Suppressor macrophage treated with lipopolysaccharide for 1 hour (primary cell): ENCODE measurements at places on chromosomes 7 and 10.

DNA sequence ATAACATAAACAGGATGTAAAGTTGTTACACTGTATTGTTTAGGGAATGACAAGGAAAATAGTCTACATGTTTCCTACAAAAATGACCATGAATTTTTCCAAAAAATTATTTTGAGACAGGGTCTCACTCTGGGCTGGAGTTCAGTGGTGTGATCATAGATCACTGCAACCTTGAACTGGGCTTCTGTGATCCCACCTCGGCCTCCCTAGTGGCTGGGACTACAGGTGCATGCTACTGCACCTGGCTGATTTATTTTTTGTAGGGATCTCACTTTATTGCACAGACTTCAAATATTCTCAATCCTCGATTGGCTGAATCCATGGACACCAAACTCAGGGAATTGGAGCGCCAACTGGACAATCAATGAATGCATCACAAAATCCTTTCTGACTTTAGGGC lies 6.6 kb downstream of the CHCHD2 start:
- DNase-seq = no peak

DNA sequence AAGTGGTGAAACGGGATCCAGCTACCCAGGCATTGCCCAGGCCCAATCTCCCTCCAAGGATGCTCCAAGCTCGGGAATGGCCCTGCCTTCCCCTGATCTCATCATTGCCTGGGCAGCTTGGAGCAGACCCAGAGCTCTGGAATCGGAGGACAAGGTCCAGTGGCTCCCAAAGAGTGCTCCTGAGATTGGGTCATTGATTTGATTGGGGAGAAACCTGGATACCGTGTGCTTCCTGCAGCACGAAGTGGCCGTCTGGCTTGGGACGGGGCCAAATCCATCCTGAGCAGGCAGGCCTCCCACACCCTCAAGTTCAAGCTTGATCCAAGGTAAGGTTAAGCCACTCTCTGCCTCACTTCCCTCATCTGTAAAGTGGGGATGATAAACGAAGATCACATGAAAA lies 69.9 kb downstream of the OAT start:
- DNase-seq = no peak

- peak; percentile 51 for DNase-seq
Measured at GRCh38 chr10:119667562-119668328, 16.6 kb downstream of the BAG3 start.

GRCh38 chr10:64312876-64313275 lies 791.7 kb downstream of the REEP3 start:
- DNase-seq = no peak

- no peak for DNase-seq
Measured at GRCh38 chr10:127142136-127142535, 54.3 kb downstream of the INSYN2A start.

DNA sequence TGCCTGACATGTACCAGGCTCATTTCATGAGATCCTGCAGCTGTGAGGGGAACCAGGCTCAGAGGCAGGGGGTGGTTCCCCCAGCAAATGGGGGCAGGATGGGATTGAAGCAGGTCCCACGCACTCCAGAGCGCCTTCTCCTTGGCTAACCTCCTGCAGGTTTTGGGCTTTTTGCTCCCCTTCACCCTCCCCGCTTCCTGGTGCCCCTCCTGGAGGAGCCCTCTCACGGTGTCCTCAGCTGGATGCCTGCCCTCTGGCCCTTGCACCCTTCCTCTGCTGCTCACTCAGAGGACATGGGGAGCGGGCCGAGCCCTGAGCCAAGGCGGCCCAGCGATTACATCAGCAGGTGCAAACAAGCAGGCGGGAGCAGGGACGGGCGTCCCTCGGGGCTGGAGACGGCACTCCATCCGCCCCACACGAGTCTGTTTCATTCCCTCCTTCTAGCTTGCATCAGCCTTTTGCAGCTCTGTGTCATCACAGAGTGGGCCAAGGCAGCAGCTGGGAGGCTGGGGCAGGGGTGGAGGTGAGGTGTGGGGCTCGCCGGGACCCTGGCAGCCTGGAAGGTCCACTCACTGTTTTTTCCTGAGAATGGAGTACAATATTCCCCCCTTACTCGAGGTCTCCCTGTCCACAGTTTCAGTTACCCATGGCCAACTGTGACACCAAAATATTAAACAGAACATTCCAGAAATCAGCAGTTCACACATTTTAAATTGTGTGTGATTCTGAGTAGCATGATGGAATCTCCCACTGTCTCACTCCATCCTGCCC lies 52.7 kb upstream of the SLC29A3 start:
- no peak for DNase-seq

- no peak for DNase-seq
Measured at GRCh38 chr10:126909147-126909546, 3.9 kb downstream of the DOCK1 start.

GRCh38 chr7:158102897-158103296 lies 484.7 kb downstream of the PTPRN2 start:
- no peak for DNase-seq

GRCh38 chr10:26697922-26698608 lies 564 bp downstream of the PDSS1 start:
- peak; percentile 20 for DNase-seq

GRCh38 chr10:17101910-17102266 lies 27.7 kb downstream of the CUBN start:
- no peak for DNase-seq

DNA sequence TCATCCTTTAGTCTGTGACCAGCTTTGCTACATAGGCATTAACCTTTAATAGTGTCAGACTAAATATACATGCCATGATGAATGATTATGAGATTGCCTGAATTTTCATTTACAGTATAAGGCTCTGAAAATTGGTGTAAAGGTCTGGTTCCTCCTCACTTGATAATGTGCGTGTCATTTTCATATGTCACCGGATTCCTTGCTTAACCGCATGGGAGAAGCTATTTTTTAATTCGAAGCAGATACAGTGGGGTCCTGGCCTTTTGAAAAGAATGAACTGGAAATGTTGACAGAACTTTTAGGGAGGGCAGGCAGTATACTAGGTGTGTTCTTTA lies 192.4 kb upstream of the SH2B2 start:
- DNase-seq = no peak

GRCh38 chr10:116712519-116712918 lies 29.8 kb downstream of the HSPA12A start:
- no peak for DNase-seq

DNA sequence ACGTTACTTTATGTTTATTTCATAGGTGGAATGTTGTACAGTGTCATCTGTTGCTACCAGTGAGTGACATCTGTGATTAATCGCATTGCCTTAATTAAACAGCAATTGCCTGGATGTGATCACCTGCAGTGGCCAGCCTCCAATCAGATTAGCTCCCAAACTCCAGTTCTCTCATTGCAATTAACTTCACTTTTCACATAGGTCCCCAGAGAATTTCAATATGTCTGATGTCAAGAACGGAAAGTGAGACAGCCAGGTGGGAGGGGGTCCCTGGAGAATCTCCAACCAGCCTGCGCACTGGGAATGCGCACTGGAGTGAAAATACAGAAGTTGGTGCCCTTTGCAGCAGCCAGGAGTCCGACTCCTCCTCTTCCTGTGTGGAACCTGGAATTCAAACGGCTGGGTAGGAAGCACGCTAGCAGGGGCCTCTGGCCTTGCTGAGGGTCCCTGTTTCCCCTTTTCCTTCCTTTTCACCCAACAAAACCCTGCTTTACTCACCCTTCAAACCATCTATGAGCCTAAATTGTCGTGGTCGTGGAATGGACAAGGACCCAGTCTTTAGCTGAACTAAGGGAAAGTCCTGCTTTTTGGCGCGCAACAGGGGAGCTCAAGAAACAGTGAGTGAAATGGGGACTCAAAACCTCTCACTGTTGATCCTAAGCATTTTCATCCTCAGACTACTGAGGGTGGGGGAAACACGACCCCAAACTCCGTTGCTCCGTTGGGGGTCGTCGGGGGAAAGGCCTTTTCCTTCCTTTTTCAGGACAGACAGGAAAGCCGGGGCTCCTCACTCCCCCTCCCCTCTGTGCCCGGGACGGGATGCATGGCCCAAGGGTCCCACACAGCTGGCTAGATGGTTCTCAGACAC lies 1355.5 kb upstream of the LRRTM3 start:
- DNase-seq = peak; percentile 28

GRCh38 chr7:88204525-88205110 lies 15.2 kb downstream of the SRI start:
- no peak for DNase-seq

GRCh38 chr10:58568428-58568935 lies 55.8 kb downstream of the BICC1 start:
- DNase-seq = no peak

GRCh38 chr7:39811161-39811614 lies 138.9 kb upstream of the CDK13 start:
- no peak for DNase-seq

DNA sequence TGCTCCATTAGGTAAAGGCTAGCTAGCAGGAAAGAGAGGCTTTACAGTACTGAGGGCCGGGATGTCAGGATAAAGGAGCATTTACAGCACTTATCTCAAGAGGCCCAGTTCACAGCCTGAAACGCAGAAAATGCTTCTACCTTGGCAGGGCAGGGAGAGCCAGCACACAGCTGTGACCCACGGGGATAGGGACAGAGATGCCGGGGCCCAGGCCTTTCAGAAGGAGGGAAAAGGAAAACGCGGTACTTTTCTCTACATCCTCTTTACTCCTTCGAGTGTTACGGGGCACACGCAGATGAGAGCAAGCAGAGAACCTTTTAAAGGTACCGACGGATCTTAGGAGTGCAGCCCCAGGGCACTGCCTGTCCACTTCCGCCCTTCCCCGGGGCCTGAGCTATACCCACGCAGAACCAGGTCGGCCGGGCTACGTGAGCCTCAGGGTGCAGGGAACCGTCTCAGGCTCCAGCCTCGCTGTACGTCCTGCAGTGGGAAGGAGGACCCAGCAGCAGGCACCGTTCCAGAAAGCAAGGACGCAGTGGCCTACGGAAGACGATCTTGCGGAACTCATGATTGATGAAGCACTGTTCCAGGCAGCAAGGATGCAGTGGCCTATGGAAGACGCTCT lies 232.3 kb downstream of the ELFN1 start:
- DNase-seq = no peak

DNA sequence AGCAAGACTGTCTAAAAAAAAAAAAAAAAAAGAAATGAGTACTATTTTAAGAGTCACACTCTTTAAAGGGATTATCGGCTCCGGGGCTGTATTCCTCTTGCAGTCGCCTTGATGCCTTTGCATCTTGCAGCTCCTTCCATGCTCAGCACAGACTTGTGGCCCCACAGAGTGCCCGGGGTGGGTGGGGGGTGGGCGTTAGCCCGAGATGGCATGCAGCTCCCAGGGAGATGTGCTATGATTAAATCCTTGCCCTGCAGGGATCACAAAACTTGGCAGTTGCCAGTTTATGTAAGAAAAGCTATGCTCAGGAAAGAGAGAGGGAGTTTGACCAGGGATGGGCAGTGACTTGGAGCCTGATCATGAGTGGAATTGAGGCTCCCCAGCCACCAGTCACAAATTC lies 81.9 kb downstream of the CCDC3 start:
- DNase-seq = no peak

GRCh38 chr7:23016345-23017253 lies 2.7 kb upstream of the HYCC1 start:
- DNase-seq = no peak

DNA sequence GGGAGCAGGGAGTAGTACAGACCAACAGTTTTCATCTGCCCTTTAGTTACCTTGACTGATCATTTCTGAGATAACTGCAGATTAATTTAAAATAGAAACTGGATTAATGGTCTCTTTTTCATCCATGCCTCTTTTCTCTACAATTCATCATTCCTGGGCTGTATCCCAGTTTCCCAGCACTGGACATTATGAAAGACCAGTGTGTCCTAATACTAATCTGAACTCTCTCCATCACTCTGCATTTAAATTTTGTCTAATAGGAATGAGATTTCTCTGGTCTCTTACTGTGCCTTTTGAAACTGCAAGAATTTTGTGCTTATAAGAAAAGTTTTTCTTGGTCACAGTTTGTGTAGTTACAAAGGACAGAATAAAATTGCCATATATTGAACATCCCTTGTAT lies 12.7 kb downstream of the PLEKHA8 start:
- DNase-seq = no peak

GRCh38 chr7:157905651-157906461 lies 569.1 kb downstream of the DNAJB6 start:
- no peak for DNase-seq

GRCh38 chr10:34764472-34764946 lies 50.6 kb downstream of the PARD3 start:
- DNase-seq = no peak

- peak; percentile 91 for DNase-seq
Measured at GRCh38 chr7:30134611-30135300, at the start of gene MTURN. Gene MTURN, plus strand, starts transcription at chr7:30134986. Its CDS starts 151 bp downstream, at chr7:30135137.

GRCh38 chr7:31370609-31371008 lies 30.1 kb upstream of the NEUROD6 start:
- DNase-seq = no peak

DNA sequence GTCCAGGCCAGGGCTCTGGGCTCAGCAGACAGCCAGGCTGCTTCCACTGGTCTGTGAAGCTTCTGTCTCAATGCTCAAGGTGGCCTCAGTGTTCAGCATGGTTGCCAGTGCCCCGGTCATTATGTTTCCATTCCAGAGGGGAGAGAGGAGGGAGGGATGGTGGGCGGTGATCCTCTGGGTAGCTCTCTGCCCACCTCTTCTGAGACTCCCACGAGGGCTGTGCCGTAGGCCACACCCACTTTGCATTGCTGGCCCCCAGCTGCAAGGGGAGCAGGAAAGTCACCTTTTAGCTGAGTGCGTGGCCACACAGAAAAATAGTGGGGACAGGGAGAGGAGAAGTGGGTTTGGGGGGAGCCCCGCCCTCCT lies 42.5 kb downstream of the FOXK1 start:
- DNase-seq = peak; percentile 19

GRCh38 chr7:100087055-100087750 lies 1.6 kb upstream of the COPS6 start:
- DNase-seq = no peak

- DNase-seq = no peak
Measured at GRCh38 chr10:33265621-33266020, 68.8 kb downstream of the NRP1 start.

- no peak for DNase-seq
Measured at GRCh38 chr10:77371848-77372799, 265.5 kb downstream of the KCNMA1 start.

DNA sequence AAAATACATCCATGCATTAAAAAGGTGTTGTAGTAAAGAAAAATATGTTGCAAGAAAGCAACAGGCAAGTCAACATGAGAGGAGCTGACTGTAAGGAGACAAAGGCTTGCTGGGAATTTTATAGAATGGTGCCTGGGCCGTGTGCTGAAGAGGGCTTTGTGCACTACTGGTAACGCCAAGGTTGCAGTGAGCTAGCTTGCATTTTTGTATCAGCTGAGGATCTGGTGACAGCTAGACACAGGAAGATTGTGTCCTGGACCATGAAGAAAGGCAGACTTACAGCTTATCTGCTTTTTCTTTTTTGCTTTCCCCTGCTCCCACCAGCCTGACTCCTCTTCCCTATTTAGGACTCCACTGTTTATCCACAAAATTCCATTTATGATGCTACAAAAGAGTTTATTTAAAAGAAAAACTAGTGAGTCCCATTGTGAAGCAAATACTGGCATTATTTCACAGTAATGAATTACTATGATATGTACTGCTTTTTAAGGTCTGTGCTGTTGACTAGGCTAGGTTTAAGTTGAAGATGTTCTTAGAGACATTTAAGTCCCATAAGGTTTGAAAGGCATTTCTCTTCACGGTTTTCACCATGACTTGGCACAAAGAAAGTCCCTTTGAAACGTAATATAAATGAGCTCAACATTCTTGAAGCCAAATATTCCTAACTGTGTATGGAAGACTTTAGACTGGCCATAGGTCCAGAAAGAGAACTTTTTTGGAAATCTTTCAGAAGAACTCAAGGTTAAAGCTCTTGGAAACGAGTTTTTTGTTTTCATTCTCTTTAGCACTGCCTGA lies 88.6 kb downstream of the SEC23IP start:
- no peak for DNase-seq
